Brain pericyte (primary cell): ENCODE measurements at places on chromosomes 12 and 14.

DNA sequence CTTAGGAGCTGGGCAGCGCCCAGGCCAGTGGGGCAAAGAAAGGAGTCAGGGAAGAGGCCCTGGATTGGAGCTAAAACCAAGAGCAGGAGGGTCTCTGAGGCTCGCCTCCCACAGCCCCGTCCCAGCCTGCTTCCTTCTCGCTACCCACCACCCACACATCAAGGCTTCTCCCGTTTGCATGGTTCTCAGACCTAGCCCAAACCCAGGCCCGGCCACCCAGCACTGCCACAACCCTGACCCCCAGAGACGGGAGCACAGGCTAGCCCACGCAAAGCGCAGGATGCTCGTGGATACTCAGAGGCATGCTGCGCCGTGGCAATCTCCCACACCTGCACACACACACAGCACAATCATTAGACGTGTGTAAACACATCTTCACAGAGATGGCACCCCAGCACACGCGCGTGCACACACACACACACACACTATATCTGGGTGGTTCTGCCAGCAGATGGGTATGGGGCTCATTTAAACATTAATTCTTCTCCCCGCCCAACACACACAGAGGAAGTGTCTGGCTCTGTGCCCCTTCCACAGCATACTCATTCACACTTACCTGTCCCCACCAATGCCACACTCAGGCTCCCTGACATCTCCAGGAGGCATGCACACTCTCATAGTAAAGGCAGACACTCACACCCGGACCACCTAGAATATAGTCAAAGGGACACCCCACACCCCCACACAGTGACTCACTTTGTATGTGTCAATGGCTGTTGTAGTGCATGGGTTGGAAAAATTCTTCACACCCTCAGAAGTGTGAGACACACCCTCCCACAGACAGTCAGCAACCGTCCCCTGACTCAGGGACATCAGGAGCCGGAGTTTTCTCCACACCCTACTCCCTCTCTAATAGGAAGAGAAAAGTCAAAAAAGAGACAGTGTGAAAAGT, 1.1 kb downstream of the CARMIL3 start:
- DNase-seq: no peak

- DNase-seq: no peak
Measured at GRCh38 chr12:124866883-124867400, 3.3 kb upstream of the SCARB1 start.

- DNase-seq: no peak
Measured at GRCh38 chr14:91349481-91350074, 68.0 kb downstream of the CCDC88C start.

- no peak for DNase-seq
Measured at GRCh38 chr14:64601571-64601970, 51.8 kb downstream of the PPP1R36 start.

DNA sequence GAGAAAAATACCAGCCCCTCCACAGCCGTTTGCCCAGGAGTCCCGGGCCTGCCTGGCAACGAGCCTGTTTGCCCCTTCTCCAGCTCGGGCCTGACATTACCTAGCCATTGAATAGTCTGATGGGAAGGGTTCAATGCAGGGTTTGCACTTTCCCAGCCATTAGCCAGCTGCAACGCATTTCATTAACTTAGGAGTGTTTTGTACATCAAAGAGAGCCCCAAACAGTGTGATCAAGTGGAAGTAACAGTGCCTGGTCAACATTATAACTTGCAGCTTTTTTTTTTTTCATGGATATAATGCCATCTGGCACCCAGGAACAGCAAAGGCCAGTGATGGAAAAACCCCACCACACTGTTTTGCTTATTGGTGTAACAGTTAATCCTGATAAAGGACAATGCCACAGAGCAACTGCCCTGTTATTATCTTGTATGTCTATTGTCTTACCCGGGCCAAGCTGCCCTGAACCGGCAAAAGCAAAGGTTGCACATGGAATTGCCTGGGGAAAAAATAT, 38.0 kb downstream of the BTG1 start:
- no peak for DNase-seq

- no peak for DNase-seq
Measured at GRCh38 chr14:100424504-100425428, 101.6 kb downstream of the SLC25A47 start.

DNA sequence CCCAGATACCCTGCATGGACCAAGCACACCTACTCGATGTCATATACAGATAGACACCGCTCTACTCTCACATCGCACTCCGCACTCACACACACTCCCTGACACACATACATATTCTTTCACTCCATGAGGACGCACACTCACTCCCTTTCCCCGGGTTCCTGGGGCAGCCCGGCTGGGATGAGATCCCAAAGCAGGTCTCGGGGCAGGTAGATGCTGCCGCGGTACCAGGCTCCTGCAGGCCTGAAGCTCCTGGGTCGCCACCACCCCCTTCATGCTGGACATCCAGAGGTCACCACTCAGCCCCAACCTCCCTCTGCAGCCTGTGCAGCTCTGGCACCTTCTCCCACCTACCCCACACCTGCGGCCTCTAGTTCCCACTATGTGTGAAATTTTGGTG, 2.3 kb downstream of the C1QL4 start:
- no peak for DNase-seq

DNA sequence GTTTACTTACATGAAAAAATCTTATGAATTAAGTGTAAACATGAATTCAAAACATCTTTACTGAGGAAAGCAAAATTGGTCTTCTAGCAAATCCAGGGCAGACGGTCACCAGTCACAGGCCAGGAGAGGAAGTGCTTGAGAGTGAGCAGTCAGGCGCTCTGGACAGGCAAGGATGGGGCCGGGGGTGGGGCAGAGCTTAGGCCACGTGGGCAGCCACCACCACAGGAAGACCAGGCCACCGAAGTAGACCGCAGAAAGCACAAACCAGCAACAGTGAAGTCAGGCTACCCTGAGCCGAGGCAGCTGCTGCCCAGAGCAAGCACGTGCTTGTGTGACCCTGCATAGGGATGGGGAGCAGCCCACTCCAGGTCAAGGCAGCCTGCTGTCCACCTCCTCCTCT, 33.5 kb downstream of the SLC6A12 start:
- DNase-seq: no peak

DNA sequence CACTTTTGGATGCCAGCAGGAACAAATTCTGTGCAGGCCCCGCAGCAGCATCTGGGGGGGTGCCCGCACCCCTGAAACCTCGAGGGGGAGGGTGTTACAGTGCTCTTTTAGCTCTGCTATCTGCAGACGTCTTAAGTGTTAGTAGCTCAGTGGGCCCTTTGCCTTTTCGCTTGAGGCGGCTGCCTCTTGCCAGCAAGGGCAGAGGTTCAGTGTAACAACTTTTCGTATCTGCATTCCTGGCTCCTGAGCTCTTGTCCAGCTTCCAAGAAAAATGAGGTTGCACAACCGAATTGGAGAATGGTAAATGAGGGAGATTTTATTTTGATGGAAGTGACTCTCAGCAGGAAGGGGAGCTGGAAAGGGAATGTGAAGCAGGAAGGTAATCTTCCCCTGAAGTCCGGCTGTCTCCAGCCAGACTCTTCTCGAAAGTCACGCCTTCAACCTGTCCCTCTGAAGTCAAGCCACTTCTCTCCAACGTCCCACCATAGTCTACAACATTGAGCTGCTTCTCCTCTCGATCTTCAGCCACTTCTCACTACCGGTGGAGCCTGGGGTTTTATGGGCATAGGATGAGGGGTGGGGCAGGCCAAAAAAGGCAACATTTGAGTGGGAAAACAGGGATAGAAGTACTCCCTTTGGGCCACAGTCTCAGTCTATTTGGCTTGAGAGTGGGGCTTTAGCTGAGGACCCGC, 17.8 kb downstream of the TAS2R50 start:
- peak; percentile 33 for DNase-seq

GRCh38 chr14:54226103-54226502, 170.7 kb upstream of the CDKN3 start:
- no peak for DNase-seq

DNA sequence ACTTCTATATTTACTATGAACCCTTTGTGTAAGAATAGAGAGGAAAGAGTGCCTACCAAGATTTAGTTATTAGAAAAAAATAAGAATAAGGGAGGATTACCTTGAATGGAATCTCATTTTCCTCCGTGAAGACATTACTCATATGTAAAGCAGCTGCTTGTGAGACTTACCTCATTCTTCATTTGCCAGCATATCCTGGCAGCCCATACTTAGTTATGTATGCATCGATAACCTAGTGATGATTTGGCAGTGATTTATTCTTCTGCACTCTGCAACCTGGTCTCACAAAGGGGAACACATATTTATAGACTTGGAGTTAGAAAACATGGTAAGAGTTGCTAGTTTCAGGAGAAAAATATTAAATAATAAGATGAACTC, 56.8 kb downstream of the LRFN5 start:
- DNase-seq: no peak

DNA sequence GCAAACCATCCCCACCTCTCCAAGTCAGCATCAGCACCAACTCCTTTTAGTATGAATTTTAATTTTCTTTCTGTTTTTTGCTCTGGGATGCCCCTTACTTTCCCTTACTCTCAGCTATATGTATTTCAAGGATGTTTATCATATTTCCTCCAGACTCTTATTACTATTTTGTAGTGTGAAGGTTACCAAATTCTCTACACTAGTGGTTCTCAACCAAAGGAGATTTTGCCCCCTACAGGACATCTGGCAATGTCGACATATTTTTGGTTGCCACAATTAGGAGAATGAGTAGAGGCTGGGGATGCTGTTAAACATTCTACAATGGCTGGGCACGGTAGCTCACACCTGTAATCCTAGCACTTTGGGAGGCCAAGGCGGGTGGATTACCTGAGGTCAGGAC, 29.1 kb upstream of the SOS2 start:
- no peak for DNase-seq

DNA sequence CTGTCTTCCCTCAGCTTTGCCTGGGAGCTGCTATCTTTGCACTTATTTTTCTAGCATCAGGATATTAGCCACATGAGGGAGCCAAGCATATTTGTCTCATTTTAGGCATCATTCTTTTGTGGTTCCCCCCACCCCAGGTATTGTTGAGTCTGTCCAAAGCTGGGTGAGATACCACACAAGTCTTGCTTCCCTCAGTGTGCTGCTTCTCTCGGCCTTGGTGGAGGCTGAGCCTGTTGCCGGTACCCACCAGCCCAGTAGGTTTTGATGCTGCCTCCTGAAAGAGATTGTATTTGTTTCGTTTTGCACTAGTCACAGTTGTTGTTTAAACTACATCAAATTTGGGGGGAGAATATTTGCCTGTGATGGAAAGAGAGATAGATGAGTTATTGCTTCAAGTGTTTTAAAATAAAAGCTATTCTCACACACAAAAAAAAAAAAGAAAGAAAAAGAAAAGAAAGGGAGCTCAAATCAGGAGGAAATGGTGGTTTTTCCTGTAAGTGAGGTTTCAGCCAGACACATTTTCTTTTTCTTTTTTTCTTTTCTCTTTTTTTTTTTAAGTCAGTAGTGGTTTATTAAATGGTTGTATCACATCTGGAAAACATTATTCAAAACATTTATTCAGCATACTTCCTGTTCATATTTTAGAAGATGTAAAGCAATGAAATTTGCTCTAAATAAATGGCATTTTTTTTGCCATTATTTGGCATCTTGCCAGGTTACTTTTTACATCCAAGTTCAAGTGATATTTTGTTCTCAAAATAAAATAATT, 58.5 kb downstream of the SLC4A8 start:
- DNase-seq: no peak

- no peak for DNase-seq
Measured at GRCh38 chr14:65100922-65101541, 1.3 kb downstream of the MAX start.

DNA sequence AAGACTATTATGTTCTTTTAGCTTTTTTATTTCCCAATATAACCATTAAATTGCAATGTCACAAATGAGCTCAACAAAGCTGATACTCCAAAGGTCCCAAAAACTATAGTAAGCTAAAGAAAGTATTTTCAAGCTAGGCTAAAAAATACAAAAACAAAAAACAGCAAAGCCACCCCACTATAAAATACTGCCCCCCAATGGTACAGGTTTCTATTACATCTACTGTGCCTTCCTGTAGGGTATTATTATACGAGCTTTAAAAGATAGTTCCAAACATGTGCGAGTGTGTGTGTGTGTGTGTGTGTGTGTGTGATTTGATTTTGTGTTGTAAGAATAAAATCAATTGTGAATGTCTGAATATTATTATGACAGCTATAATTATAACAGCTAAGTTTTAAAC, 1.1 kb downstream of the IFNG start:
- no peak for DNase-seq

DNA sequence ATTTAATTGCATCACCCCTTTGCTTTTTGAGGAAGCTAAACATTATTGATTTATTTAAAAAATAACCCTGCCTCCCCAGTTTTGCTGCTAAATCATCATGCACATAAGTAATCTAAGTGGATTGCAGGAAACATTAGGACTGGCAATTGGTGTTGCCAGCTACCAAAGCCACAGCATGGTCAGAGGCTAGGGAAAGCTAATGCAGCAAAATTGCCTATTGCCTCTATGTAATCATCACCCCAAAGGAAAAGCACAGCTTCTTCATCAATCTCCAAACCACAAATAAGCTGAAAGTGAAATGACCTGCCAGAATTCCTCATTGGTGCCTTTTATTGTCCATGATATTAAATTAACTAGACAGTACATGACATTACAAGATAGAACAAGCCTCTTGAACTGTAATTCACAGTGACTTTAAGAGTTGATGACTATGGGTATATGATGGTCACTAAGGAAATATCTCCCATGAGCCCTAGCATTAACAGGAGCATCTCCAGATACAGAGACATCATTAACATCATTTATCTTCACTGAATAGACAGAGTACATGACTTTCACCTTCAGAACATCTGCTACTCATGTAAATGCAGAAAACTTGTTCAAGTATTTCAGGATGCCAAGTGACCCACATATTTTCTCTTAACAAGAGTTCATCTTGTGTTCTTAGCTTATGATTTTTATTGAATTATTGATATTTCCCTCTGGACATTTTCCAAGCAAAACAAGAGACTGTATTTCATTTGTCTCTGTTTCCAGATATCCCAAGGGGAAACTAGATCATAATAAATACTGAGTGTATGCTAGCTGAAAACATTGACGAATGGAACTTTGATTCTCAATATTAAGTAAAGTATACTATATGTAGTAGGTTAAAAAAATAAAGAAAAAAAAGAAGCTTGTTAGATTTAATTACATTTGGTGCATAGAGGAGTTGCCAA, 29.4 kb downstream of the PTPRR start:
- DNase-seq: no peak

GRCh38 chr14:56810147-56810719, at the start of gene OTX2:
Gene OTX2 (minus strand): TSS chr14:56810479. CDS start chr14:56805456, 5,023 bp downstream.
- DNase-seq: no peak

DNA sequence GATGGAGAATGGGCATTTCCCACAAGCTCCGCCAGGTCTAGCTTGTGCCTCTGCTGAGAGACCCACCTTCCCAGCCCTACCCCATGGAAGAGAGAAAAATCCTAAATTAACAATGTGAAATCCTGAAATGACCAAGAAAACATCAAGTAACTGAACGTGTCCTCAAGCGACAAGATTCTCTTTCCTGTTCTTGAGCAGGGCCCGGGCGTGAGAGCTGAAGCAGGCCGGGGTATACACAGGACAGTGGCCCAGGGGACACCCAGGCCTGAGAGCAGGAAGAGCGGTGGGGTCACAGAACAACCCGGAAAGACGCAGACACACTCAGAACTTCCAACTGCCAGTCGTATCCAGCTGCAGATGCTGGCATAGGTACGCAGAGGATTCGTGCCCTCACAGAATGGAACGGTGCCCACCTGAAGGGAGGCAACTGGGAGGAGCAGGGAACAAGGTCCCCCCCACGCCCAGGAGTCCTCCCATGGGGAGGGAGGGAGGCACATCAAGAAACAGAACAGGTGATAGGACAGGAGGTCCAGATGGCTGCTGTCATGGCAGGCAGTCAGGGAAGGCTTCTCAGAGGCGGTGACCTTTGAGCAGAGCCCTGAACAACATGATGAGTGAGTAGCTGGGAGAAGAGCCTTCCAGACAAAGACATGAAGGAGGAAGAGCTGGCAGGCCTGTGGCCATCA, 9.1 kb downstream of the RIMBP2 start:
- DNase-seq: no peak

- DNase-seq: no peak
Measured at GRCh38 chr14:73251516-73252215, 14.4 kb downstream of the PAPLN start.
